Activated T-cell treated with anti-CD3 and anti-CD28 coated beads for 24 hours (primary cell): ENCODE measurements at places on chromosomes 4 and X.

GRCh38 chr4:41146196-41146595 lies 68.1 kb downstream of the APBB2 start:
- no peak for DNase-seq

- no peak for DNase-seq
Measured at GRCh38 chr4:170395773-170396172, 306.0 kb upstream of the AADAT start.

- DNase-seq = no peak
Measured at GRCh38 chr4:74715706-74716435, 78.5 kb downstream of the BTC start.

DNA sequence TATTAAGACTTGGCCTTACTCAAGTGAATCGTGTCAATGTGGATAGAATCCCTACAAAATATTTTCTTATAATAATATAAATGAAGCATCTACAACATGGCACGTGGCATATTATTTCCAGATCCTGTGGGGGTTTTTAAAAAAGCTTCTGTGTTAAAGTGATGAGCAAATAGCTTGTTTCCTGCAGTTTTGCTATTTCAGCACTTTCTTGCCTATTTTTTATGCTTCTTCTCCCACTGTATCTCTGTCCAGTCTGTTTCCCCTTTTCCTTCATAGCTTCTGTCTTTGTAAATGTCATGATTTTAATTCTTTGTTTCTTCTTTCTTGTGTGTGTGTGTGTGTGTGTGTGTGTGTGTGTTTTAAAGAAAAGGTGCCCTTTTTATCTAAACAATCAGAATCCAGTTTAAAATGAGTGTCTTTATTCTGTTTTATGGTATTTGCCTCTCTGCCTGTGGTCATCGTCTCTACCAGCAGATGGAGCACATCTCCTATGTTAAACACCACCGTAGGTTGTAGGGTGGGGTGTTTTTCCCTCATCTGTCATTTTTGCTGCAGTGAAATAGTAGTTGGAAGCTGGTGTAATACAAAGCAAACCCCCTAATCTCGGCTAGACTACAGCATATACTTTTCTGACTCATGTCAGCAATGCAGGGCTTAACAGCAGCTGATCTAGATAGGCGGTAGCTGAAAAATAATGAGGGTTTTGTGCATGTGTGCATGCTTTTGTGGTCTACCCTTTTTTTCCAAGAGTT lies 33.1 kb downstream of the FTHL17 start:
- no peak for DNase-seq

DNA sequence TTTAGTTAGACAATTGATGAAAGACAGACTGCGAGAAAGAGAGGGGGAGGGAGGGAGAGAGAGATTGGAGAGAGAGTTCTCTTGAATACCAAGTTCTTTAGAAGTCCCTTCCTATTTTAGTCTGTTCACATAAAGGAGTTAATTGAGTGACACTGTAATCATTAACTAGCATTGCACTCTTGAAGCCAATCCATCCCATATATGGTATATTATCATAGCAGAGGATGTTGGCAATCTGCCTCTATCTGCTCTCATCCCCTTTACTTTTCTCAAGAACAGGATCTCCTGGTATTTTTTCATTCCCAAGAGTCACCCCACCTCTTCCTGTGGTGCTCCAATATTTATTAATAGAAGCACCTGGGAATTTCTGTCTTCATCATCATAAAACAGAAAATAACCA lies 959.6 kb upstream of the NDST4 start:
- DNase-seq = no peak

- DNase-seq = no peak
Measured at GRCh38 chrX:8048466-8048865, 121.3 kb upstream of the PNPLA4 start.

GRCh38 chr4:6802025-6802424 lies 19.5 kb downstream of the KIAA0232 start:
- no peak for DNase-seq

- DNase-seq = no peak
Measured at GRCh38 chr4:183867247-183867646, 37.9 kb upstream of the STOX2 start.

DNA sequence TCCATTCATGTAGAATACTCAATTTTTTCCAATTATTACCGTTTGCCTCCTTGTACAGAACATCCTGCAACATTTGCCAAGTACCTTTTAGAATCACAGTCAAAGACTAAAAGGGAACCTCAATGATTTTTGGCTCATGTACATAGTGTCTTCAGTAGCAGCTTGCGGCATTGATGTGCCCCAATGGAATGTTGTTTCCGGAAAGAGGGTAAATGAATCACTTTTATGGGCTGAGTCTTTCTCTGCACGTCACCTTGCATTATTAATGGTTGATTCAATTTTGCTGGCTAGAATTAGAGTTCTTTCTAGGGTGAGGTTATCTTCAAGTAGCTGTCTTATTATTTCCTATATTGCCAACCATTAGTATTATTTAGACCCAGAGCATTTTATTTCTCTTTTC lies 116.9 kb upstream of the GABRA2 start:
- no peak for DNase-seq

- no peak for DNase-seq
Measured at GRCh38 chrX:39152106-39152649, 350.9 kb downstream of the MID1IP1 start.

- DNase-seq = no peak
Measured at GRCh38 chrX:8683687-8684086, 48.2 kb downstream of the ANOS1 start.
